ENCODE measurements at places on chromosomes 1 and 21. TPM values are rescaled to one million over a fixed set of nuclear protein-coding genes. Genes with fewer than 3 reads are reported as not detected.

DNA sequence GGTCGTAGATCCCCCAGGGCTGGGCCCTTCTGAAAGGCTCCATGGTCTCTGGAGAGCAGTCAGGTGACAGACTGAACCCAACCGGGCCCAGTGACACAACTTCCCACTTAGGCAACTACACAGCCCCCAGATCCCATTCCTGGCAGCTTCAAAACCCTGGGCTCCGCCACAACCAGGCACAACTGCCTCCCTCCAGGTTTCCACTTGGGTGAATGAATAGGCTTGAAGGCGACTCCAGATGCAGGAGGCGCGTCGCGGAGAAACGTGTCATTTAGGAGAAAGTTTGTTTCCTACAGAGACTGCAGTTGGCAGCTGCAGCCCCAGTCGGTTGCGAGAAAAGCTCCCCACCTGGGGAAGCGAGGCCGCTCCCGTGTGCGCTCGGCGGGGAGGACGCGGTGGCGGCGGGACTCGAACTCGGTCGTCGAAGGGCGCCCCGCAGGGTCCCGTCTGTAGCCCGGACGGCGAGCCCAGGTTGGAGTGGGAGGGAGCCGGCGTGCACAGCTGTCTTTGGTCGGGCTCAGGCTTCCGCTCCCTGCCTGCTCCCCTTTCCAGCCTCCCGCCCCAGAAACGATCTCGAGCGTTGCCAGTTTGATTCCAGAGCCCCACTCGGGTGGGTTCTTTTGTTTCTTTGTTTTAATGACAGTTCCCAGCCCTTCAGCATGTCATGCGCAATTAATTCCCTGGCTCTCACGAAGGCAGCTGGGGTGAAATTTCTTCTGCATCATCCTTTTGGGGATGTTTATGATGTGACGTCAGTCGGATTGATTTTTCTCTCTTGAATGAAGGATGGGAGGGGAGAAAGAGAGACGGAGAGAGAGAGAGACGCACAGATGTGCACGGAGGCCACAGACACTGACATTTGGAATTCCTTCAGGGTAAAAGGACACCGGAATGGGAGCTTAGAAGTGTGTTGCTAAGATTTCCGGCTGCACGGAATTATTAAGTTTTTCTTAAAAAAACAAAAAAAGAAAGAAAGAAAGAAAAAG lies 862 bp upstream of the SGIP1 start:
- DNase-seq: peak; percentile 83

GRCh38 chr1:177487481-177487880 lies 316.7 kb downstream of the BRINP2 start:
- DNase-seq: no peak

- DNase-seq: peak; percentile 50
These were observed 80.3 kb downstream of the RNF220 start for GRCh38 chr1:44485229-44485933.

- peak; percentile 78 for DNase-seq
These were observed 57.3 kb downstream of the NKAIN1 start for GRCh38 chr1:31182352-31182751.

- no peak for DNase-seq
These were observed 1.8 kb upstream of the SLC1A7 start for GRCh38 chr1:53144201-53144600.

DNA sequence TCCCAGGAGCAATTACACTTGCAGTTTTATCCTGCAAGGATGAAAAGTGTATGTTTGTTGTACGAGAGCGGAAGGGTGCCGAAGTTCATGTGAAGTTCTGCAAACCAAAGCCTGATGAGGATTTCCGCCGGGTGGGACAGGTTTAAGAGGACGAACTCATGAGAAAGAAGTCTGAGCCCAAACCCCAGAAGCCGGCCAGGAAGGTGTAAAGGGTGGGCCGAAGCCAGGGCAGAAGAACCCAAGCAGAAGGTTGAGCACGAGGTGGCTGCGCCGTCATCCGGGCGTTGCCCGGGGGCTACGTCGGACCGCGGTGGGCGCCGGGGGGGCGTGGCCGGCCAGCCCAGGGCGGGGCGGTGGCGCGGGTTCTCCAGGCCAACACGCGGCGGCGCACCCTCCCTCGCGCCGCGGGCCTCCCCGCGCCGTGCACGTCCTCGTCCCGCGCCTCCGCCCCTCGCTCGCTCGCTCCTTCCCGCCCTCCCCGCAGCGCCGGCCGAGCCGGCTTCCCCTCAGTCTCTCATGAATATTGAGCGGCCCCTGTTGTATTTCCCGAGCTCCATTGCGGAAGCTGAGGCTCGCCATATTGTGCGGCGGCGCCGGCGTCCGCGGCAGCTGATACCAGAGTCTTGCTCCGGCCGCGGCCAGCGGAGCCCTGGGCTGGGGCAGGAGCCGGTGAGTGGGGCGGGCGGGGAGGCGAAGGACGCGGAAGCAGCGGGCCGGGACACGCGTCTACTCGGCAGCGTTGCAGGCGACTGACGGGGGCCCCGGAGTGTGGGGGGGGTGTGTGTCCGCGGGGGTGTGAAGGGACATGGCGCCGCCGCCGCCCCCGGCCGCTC lies at the start of gene RNF2:
Gene RNF2 (plus strand): TSS at position 578 of the 833 bp plus-strand sequence. CDS start 41,996 bp downstream, outside the sequence.
- DNase-seq: peak; percentile 26

DNA sequence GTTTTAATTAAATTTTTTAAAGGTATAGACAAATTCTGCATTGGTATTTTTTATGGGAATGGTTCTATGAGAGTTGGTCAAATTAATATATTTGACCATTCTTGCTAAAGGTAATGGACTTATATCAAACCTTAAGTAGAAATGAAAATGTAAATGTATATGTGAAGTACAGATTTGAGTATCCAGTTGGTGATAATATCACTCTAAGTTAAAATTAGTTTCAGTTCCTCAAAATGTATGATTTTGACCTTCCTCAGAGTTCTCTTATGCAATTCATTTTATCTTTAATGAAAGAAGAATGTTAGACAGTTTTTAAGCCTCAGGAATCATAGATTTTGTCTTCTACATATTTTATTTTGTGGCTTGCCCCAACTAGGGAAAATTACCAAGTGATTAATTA lies 1291.5 kb upstream of the B3GALT2 start:
- no peak for DNase-seq

- no peak for DNase-seq
These were observed 377.3 kb downstream of the SETD4 start for GRCh38 chr21:35682904-35683549.

GRCh38 chr1:119595606-119596005 lies 52.5 kb downstream of the ZNF697 start:
- DNase-seq: no peak

- no peak for DNase-seq
These were observed 299.3 kb upstream of the VAMP3 start for GRCh38 chr1:7471836-7472235.

- DNase-seq: no peak
These were observed 41.8 kb downstream of the MACO1 start for GRCh38 chr1:25472471-25472870.

- DNase-seq: no peak
These were observed 281.7 kb upstream of the ESRRG start for GRCh38 chr1:217004776-217005436.

GRCh38 chr1:38724160-38725131 lies 135.1 kb downstream of the RRAGC start:
- no peak for DNase-seq

DNA sequence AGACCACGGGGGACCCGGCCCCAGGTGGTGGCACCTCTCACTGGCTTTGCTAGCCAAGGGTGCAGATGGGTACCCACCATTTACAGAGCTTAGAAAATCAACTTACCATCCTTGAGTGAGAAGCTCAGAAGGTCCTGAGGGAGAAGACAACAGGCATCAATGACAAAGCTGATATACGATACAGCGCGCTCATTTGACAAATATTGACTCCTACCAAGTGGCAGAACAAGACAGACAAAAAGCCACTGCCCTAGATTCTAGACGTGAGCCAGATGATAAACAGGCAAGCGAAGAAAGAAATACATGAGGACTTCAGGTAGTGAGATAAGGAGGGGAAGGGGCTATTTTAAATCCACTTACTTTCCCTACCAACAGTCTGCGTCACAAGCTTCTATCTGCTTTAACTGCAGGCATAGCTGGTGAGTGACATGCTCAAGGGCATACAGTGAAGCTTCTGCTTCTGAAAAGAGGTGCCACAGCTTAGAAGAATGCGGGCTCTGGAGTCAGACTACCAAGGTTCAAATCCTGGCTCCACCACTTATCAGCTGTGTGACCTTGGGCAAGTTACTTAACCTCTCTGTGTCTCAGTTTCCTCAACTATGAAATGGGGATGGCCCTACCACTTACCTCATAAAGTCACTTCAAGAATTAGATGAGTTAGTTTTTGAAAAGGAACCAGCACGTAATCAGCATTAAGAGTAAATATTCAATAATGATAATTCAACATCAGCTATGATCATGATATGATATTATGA lies 29.1 kb downstream of the TMCO4 start:
- no peak for DNase-seq

Gene ALPL
- total RNA-seq: 5.1 TPM

Gene DFFA
- total RNA-seq: 68.4 TPM

Gene NHLH1
- total RNA-seq: 0.08 TPM
